Stimulated activated CD4-positive, alpha-beta T cell treated with anti-CD3 and anti-CD28 coated beads, Interleukin-1b, Interleukin-23, amount 100 ng/mL, for 4 hours (primary cell): ENCODE measurements at places on chromosomes 4 and X.

GRCh38 chr4:31474221-31474620 lies 754.1 kb downstream of the PCDH7 start:
- no peak for DNase-seq

- no peak for DNase-seq
Measured at GRCh38 chr4:75015627-75016026, 82.7 kb downstream of the PARM1 start.

- no peak for DNase-seq
Measured at GRCh38 chrX:100373673-100374072, 36.4 kb downstream of the PCDH19 start.

- DNase-seq, result no peak
Measured at GRCh38 chr4:61129971-61130370, 70.2 kb upstream of the ADGRL3 start.

DNA sequence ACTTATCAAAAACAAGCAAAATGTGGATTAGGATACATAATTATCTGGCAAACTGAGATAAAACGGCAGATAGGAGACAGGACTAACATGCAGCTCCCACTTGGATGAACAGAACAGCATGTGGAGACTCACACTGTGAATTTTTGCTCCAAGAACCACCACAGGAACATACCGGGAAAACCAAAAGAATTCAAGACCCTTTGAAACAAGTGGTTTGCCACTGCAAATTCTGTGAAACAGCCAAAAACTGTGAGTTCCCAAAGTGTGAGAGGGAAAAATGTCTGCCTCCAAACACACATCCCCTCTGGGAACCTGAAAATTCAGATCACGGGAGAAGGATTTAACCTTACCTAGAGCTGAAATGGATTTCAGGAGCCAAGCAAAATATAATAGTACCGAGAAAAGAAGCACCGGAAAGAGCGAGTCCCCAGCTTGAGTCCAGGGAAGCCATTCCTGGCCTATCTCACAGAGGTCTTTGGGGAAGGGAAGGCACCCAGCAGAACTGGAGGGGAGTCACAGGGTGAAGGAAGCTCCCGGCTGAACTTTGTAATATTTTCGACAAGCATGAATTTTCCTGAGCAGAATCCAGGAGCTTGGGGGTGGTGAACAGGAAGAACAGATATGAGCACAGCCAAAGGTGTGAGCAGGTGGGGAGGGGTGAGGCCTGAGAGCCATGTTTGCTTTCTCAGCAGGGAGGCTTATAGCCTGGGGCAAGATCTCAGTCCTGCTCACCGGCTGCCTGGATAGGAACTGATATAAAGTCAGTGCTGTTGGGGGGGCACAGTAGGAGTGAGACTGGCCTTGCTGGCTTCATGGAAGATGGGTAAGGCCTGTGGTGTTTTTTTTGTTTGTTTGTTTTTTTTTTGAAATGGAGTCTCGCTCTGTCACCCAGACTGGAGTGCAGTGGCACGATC lies 23.9 kb downstream of the MANBA start:
- no peak for DNase-seq
